ENCODE measurements at places on chromosomes 6 and 20.

DNA sequence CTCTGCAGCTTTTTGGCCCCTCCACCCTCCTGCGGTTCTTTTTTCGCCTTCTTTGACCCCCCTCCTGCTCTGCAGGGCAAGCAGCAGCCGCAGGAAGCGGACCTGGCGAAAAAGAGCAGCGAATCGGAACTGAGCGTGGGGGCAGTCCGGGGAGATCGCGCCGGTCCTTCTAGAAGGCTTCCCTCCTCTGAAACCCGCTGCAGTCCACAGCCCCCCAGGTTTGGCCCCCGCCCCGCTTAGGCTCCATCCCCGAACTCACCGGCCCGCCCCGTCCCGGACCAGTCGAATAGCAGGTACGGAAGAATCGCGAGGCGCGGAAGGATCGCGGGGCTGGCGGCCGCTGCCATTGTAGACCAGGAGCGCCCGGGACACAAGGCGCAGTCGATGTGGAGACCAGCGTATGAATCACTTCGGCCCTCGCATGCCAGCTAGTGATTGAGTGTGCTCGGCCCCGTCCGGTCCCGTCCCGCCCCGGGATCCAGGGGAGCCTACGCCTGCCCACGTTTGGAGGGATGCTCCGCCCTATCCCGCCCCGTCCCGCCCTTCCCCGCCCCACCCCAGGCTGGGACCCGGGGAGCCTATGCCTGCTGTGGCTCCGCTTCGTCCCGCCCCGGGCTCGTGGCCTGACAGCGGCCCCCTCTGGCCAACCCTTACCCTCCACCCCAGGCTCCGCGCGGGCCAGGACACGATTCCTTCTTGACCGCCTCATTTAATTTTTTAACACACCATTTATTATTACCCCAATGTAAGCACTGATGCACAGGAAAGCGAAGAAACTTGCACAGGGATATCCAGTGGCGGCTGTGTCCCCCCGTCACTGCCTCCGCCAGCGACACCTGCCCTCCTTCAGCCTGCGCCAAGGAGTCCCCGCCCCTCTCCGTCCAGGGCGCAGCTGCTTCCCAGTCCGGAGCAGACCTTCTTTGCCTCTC is at the start of gene ULBP3:
ULBP3 (minus strand) TSS at position 402 of the 929 bp plus-strand sequence; CDS start at position 347, 55 bp downstream.
- DNase-seq: no peak

DNA sequence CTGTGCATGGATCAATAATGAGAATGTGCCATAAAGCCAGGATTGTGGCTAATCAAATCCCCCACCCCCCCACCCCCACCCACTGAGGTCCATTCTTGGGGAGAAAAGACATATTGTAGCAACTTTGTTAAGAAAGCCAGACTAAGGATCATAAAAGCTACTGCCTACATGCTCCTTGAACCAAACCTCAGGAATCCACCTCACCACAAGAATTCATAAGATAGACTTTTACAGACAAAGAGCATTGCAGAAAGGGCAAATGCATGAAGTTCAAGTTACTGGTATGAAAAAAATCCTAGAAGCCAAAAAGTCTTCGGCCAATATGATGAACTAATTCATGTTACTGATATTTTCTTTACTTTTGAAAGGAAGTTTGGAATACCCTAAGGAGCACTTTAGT is 187.9 kb upstream of the ARID1B start:
- DNase-seq: no peak

DNA sequence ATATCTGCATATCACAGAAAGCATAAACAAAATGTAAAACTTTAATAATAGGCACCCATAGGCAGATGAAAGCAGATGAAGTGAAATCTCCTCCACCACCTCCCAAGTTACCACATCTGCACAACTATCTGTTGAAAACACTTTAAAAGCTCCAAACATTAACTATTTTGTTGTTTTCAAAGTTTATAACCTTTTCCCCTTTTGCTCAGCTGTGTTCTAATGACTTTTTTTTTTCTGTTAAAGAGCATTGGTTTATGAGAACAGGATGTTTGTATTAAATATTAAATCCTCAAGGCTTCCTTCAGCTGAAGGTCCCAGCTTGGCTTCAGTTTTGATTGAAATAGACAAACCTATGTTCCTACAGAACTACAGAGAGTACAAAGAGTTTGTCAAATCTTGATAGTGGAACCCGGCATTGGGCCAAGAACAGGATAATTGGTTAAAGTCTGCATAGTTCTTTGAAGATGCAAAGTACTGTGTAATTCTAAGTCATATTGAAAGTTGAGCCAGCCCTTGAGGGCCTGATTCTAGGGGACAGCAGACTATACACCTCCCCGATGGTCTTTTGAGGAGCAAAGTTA is 255.1 kb upstream of the JAG1 start:
- no peak for DNase-seq

DNA sequence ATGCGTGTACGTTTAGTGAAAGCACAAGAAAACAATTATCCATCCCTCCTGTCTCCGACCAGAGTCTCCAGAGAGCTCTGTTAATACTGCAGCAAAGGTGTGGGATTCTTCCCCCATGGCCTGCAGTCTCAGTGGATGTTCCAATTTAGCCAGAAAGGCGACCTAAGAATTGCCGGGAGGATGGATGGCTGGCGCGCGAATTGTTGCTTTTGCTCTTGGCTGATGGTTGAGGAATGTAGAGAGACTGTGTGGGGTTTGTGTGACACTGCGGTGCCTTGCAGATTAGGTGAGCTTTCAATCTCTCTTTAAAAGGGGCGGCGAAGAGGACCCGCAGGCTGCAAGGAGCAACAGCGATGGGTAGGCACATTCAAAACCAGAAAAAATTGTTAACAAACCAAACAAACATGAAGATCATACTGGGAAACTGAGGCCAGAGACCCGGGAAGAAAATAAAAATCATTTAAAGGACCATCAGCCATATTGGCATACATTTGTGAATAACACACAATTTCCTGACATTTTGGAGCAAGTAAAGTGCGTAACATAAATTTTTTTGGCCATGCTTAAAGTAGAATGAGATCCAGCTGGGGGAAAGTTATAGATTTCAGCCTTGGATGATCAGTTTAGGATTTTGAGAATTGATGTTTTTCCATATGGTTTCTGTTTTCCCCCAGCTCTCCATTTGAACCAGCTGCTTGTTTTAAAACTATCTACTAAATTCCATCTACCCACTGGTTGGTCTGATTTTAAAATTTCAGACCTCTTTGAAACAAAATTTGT is 46.3 kb downstream of the GNAS start:
- no peak for DNase-seq

GRCh38 chr6:167000759-167001158 is 1.6 kb downstream of the CEP43 start:
- no peak for DNase-seq

- DNase-seq: no peak
Observed at GRCh38 chr6:96814625-96815024, 22.7 kb downstream of the GPR63 start.

- no peak for DNase-seq
Observed at GRCh38 chr6:15926256-15926655, 202.6 kb upstream of the MYLIP start.
